ENCODE measurements at places on chromosomes 1 and 21. TPM values are rescaled to one million over a fixed set of nuclear protein-coding genes. Genes with fewer than 3 reads are reported as not detected.

The UBXN10 gene
- total RNA-seq = not detected

The GPR61 gene
- not detected for total RNA-seq

The C4BPA gene
- total RNA-seq = not detected

The FAM177B gene
- total RNA-seq = not detected

The ZBTB7B gene
- 83.1 TPM for total RNA-seq

Measured in ascending aorta (tissue), 2 donors.